ENCODE measurements at places on chromosomes 4 and X.

DNA sequence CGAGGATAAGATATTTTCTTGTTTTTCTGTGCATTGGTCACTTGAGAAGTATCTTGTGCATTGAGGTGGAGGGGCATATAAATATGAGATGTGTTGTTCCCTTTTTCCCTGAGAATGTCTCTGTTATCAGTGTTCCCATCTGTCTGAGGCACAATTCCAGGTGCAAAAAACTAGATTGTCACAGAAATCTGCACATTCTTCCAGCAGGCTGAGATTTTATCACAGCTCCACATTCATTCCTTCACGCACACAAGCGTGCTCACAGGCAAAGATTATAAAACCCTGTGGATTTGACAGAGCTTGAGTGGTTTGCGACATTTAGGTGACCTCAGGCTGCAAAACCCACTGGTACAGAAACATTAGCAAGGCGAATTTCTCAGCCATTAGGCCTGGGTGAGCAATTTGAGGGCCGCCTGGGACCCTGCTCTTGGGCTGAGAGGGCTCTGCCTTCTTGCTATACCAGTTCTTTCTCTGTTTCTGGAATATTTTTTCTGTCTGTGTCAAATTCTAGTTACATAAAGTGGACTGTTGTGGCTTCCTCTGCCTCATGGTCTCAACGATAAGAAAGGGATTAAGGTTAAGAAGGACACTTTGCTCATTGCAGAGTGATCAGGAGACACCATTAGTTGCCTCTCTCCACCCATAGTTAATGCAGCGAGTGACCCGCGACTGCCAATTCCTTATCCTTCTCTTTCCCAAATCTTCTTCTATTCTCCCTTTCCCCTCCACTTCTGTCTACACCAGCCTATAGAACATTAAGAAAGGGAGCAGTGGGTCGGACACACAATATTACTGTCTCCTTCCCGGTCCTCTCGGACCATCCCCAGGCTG lies 86.7 kb upstream of the C1QTNF7 start:
- no peak for DNase-seq

- peak; percentile 74 for DNase-seq
Measured at GRCh38 chr4:17613761-17614415, 553 bp upstream of the MED28 start.

- peak; percentile 16 for DNase-seq
Measured at GRCh38 chr4:47543331-47543730, 58.3 kb downstream of the ATP10D start.

DNA sequence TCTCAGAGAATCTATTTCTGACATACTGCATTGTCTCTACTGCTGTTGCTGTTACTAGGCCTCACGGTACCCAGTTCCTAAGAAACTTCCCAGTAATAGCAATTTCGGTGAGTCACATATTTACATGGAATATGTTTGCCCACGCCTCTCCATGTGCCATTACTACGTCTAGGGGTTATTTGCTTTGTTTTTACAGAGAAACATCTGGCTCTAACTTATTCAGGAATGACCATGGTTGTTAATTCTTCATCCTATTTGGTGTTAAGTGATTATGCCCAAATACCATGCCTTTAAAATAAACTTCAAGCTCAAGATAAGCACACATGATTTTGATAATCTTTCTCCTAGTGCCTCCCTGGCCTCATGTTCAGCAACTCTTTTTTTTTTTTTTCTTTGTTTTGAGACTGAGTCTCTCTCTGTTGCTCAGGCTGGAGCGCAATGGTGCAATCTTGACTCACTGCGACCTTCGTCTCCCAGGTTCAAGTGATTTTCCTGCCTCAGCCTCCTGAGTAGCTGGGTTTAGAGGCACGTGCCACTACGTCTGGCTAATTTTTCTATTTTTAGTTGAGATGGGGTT lies 101.0 kb upstream of the HS3ST1 start:
- DNase-seq = no peak

DNA sequence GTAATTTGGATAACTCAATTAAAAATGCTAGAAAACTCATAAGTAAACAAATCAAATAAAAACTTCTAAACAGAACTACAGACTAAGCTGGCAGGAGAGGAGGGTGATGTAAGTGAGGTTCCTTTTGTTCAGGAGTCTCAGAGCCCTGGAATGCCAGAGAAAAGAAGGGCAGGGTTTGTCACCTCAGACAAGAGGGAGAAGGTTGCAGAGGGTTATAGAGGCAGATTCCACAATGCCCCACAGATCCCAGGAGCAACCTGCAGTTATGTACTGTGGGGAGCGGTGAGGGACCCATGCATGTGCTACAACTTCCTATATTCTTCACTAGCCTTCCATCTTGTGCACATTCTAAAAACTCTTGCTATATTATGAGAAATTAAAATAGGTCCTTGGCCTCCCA lies 129.7 kb downstream of the CFAP299 start:
- no peak for DNase-seq

DNA sequence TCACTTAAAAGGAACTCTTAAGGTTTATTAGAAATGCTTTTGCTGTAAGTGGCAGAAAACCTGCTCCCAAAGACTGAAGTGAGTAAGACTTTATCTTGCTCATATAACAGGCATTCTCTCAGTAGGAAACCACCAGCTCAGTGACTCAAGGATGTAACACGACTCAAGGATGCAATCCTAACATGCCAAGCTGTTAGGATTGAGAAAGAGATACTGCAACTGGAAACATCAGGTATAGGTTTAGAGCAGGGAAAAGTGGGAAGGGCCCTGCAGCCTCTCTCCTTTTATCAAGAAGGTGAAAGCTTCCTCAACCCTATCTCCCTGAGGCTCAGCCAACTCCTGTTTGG lies 11.9 kb upstream of the SLC9A7 start:
- peak; percentile 79 for DNase-seq

DNA sequence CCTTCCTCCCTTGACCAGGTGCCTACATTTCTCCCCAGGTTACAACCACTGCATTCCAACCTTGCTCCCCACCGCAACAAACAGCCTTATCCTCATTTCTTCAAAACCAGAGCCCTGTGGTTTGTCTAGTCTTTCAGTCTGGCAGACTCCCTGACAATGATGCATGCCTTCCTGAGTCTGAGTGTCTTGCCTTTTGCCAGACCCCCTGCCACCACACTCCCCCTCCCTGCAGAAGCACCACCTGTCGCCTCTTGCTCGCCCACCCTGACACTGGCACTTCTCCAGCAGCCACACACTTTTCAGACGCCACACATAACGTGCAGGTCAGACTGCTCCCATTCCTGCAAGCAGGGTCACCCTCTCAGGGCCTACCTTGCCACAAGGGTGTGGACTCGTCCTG lies 349.2 kb upstream of the NOCT start:
- no peak for DNase-seq

DNA sequence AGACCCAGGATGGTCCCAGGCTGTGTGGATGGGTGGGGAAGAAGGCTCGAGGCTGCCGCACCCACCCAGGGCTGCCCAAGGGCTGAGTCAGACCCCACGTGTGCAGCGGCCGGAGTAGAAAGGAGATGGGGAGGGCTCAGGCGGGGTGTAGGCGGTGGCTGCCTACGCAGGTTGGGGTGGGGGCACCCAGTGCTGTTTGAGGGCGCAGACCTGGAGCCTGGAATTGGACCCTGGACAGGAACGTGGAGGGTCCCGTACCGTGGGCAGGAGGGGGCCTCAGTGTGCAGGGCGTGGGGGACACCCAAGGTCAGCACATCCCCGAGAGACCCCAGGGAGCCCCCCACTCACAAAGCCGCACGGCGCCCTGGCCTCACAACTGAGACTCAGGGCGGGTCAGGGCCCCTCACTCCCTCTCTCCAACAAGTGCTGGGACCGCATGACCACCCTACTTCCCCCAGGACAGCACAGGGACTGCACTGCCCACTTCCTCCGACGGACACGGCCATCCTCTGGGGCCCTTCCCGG lies 79.9 kb downstream of the FAM53A start:
- no peak for DNase-seq

DNA sequence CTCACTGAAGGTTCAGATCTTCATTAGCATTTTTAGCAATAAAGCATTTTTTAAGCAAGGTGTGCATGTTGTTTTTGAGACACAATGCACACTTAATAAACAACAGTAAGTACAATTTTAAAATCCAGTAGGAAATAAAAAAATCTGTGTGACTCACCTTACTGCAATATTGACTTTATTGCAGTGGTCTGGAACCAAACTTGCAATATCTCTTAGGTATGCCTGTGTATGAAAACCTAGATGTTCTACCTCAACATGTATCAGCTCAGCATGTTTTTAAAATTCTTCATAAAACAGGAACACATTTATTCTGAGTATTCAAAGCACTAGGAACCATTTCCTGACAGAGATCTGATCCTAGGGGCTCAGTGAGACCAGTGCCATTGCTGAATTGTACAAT lies 26.7 kb downstream of the NR0B1 start:
- DNase-seq = no peak

GRCh38 chrX:42495139-42495538 lies 282.8 kb downstream of the PPP1R2C start:
- DNase-seq = no peak

- no peak for DNase-seq
Measured at GRCh38 chr4:3880615-3881120, 114.5 kb downstream of the ADRA2C start.

- DNase-seq = peak; percentile 14
Measured at GRCh38 chr4:24519649-24520048, 64.7 kb downstream of the DHX15 start.

GRCh38 chr4:147843162-147843561 lies 111.3 kb downstream of the ARHGAP10 start:
- no peak for DNase-seq

DNA sequence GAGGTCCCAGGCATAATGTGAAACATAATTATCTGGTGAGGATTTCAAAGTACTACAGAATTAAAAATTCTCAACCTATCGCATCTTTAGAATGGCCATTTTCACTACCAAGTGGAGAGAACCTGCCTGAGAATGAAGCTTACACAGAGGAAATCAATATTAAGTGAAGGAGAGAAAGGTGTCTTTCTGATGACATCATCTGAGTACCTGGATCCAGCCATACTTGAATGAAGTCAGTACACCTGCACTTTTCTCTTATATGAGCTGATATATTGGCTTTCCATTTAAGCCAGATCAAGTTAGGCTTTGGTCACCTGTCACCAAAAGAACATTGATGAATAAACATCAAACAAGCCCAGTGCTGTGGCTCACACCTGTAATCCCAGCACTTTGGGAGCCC lies 118.9 kb upstream of the MED14 start:
- DNase-seq = no peak

- no peak for DNase-seq
Measured at GRCh38 chrX:24963823-24964222, 51.9 kb downstream of the ARX start.

DNA sequence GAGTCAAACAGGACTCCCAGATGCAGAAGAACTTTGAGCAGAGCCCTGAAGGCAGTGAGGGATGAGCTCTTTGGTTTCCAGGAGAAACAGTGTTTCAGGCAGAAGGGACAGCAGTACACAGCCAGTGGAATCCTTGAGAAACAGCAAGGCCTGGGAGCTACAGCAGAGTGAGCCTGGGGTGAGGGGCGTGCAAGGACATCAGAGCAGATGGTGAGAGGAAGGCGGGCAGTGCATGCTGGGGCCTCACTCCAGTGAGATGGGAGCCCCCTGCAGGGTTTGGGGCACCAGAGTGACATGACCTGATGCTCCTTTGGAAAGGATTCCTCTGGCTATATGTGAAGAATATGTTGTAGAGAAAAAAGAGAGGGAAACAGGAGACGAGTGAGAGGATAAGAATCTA lies 98.1 kb upstream of the EGFL6 start:
- DNase-seq = no peak

DNA sequence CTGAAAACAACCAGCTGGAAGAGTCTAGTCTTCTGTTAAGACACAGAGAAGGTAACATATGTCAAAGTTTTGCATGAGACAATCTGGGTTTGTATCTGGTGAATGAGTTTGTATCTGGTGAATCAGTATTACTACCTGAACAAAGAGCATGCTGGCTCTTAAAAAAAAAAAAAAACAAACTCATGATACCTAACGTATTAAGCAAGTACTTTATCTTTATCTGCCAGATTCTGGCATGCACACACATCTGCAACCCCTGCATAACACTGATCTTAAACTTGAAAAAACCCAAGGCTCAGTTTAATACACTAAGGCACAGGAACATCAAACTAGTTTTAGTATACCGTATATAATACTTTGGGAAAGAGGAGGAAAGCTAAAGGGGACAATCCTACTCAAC lies 5.8 kb downstream of the YTHDC1 start:
- DNase-seq = no peak

DNA sequence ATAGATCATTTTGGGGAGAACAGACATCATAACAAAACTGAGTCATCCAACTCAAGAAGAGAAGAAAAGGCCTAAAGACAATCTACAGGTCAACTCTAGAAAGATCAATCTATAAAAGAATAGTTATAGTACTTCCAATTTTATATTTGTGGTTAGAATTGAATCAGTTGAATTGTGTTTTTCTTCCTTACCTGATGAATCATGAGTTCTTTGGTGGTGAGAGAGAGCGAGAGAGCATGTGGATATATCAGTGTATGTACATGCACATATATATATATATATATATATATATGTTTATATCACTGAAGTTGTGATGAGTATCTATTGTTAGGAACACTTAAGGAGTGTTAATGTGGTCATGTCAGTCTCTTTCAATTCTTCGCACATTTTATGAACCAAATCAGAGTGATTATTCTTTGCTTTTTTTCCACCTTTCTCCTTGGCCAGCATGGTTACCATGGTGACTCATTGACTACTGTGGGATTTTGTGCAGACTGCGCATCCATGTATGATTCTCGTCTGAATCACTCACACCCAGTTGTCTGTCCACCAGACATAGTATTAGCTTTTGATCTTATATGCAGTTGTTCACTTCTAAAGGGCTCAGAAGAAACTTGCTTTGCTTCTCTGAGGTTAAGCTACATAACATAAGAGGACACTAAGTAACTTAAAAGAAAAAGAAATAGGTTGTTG lies 90.4 kb upstream of the RAB40AL start:
- no peak for DNase-seq

- no peak for DNase-seq
Measured at GRCh38 chr4:44532851-44533250, 84.2 kb upstream of the KCTD8 start.

Measured in fibroblast of gingiva (primary cell).